ENCODE measurements at places on chromosomes 5 and 9. TPM values are rescaled to one million over a fixed set of nuclear protein-coding genes. Genes with fewer than 3 reads are reported as not detected.

MAT2B gene
- total RNA-seq: 46.6 TPM

PDLIM4 gene
- 7.3 TPM for total RNA-seq

PCA3 gene
- 0.09 TPM for total RNA-seq

PDGFRB gene
- total RNA-seq: 110 TPM

DNA sequence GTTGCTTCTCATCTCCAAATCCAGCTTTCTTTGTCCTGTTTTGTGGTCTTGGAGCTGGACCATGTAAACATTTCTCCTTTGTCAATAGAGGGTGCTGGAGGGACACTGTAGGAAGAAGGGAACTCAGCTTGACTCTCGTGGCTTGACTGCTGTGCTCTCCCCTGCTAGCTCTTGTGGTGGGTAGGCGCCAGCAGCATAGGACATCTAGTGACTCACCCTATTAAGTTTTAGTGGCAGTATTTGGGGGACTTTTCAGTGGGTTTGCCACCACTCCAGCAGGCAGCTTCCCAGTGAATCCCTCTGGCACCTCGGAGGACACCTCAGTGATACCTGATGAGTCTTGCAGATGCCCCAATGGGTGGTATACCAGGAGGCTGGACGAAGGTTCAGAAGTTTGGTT lies 97.8 kb downstream of the TSSK1B start:
- peak; percentile 29 for DNase-seq

GRCh38 chr9:96486386-96487028 lies 36.5 kb downstream of the HABP4 start:
- no peak for DNase-seq

GRCh38 chr5:36820900-36821299 lies 55.7 kb upstream of the NIPBL start:
- DNase-seq: no peak

- no peak for DNase-seq
Observed at GRCh38 chr5:52624291-52624690, 163.4 kb upstream of the ITGA1 start.

- DNase-seq: no peak
Observed at GRCh38 chr9:115877852-115878438, 275.6 kb upstream of the PAPPA start.

DNA sequence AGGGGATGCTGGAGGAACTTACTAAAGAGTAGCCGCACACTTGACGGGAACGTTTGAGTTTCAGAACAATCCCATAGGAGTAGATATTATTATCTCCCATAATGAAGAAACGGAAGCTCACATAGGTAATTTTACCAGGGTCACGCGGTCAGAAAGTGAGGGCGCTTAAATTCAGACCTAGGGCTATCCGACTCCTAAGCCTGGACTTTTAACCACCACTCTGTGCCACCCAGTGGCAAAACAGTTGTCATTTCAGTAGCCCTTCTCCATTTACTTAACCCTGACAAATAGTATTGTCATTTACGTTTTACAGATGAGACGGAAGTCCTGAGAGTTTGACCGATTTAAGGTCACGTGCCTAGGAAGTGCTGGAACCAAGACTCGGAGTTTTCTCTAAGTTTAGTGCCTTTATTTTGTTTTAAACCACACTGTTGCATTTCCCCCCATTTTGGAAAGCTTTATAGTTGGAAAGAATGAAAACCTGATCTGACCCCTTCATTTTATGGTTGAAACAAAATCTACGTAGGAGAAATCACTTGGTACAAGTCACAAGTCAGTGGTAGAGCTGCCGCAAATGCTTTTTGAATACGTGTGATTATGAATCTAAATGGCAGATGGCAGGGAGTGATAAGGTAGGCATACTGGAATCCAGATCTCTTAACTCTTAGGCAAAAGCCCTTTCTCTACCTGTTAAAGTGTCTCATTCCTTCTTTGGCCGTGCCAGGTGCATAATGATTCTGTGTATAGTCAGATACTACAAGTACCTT lies 650 bp downstream of the MRRF start:
- peak; percentile 30 for DNase-seq

- DNase-seq: no peak
Observed at GRCh38 chr9:127448112-127448805, 2.9 kb downstream of the RPL12 start.

DNA sequence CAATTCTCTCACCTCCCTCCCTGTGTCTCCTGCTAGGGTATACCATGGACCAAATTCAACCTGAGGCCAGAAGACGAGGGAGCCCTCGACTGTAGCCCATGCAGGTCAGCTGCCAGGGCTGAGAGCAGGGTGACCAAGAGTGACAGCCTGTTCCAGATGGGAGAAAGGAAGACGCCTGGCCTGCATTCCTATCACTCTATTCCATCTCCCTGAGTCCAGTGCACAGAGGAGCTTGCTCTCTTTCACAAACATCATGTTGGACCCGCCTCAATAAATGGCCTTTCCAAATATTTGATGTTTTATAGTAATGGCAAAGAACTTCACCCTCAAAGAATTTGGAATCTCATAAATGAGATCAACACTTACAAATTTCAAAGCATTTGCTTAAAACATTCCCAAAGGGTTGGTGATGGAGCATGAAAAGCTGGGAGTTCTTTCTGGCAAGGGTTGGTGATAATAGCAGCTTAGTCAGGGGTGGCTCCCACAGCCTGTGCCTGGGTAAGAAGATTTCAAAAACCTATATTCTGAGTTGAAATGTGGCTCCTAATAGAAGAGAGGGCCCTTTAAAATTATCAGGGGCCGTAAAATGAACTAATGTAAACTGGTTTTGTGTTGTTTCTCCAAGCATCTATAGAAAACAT lies 393.1 kb downstream of the EFNA5 start:
- no peak for DNase-seq

DNA sequence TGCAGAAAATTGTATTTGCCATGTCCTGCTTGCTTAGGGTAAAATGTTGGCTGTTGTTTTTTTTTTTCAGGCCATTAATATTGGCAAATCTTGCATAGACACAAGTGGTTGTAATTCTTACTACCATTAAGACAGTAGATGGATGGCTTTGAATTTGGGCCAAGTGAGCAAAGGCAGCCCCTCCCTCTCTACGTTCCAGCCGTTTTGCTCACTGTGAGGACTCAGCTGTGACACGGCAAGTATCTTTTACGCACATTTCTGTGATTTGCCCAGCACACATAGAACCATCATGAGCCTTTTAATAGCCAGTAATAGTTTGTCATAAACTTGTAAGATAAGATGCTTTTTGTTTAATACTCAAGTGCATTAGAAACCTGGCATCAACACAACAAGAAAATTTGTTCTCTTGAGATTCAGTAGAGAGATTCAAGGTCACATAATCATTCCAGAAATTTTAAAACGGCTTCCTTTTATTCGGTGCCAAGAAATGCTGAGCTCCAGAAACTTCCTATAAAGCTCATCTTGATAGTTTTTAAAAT lies 205.2 kb upstream of the ADCY2 start:
- peak; percentile 86 for DNase-seq

- no peak for DNase-seq
Observed at GRCh38 chr9:5949103-5949699, 58.5 kb downstream of the MLANA start.

GRCh38 chr9:86355814-86356213 lies 1.6 kb upstream of the TUT7 start:
- no peak for DNase-seq

GRCh38 chr9:37007295-37007694 lies 26.8 kb downstream of the PAX5 start:
- DNase-seq: no peak

GRCh38 chr5:14211818-14212803 lies 69.0 kb downstream of the TRIO start:
- DNase-seq: no peak

All from lung (tissue), 17 donors.